Thyroid gland (tissue), 4 donors: ENCODE measurements at places on chromosomes 7 and 10. TPM values are rescaled to one million over a fixed set of nuclear protein-coding genes. Genes with fewer than 3 reads are reported as not detected.

CASP2 gene
- total RNA-seq = 14.8 TPM

ZCWPW1 gene
- total RNA-seq = 3.6 TPM

TAS2R16 gene
- total RNA-seq = not detected

C10orf95 gene
- 2.9 TPM for total RNA-seq

MSRB2 gene
- total RNA-seq = 28.1 TPM

DRGX gene
- total RNA-seq = not detected

GRCh38 chr7:43577485-43577951 is 5.4 kb upstream of the STK17A start:
- H3K4me1 ChIP-seq = no peaks in the 10 kb centered on the region
- no peak overlapping the region for H3K27ac ChIP-seq
- no peak overlapping the region for H3K4me3 ChIP-seq

DNA sequence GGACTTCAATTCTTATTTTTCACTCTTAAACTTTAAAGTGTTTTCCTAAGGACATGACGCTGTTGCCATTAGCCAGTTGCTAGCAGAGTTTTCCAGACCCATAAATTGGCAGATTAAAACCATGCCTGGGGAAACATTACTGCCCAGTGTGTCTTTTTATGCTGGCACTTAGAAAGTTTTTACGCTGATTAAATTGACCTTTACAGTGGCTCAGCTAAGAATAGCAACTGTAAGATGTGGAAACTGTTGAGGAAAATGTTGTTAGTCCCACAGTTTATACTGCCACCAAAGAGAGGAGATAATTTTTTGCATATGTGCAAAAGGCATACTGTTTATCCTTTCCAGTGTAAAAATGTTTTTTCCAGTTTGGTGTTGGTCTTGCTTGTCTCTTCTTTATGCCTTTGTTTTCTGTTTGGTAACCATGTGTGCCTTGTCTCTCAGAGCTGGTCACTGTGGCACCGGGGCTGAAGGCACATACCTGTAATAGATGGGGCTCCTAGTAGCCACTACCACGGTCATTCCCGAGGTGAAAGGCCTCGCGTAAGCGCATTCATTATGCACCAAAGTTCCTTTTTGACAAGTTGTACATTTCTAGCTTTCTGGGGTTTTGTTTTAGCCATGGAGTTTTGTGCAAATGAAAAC is 45.3 kb downstream of the CYP17A1 start:
- no peak overlapping the region for H3K27ac ChIP-seq
- no peaks in the 10 kb centered on the region for H3K27me3 ChIP-seq
- H3K4me1 ChIP-seq = peaks cover 32% of the 10 kb centered on the region
- H3K36me3 ChIP-seq = no peaks in the 10 kb centered on the region

GRCh38 chr7:139725077-139725476 is 52.7 kb downstream of the HIPK2 start:
- no peak for DNase-seq
- H3K27ac ChIP-seq = no peak overlapping the region
- H3K27me3 ChIP-seq = no peaks in the 10 kb centered on the region
- H3K4me3 ChIP-seq = no peak overlapping the region

DNA sequence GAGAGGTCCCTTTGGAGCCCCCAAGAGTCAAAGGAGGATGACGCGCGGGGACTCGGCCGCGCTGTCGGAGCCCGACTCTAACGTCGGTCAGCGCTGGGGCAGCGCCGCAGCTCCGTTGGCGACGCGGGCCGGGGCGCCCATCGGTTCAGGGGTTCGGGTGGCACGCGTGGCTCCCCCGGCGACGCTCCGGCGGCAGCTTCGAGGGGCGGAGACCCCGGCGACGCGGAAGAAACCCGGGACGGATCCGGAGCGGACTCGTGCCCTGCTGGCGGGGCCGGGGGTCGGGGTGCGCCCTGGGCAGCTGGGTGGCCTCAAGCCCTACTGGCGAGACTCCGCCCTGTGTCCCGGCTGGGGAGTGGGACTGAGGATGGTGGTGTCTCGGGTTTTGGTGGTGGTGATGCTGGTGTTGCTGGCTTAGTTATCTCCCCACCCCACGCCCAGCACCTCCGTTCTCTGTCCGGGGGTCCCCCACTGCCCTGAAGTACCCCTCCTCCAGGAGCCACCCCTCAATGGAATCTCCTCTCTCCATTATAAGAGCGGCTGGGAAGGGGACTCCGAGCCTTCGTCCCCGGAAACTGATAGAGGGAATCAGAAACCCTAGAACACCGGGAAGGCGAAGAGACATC is at the start of gene NAT16:
TSS of gene NAT16 (minus strand) at position 164 of the 626 bp plus-strand sequence. CDS start 5,486 bp downstream, outside the sequence.
- H3K4me1 ChIP-seq = peaks cover 14% of the 10 kb centered on the region
- no peak for DNase-seq
- no peaks in the 10 kb centered on the region for H3K36me3 ChIP-seq
- H3K4me3 ChIP-seq = no peak within 1 kb of the TSS

GRCh38 chr7:80719261-80719660 is 80.8 kb downstream of the CD36 start:
- H3K27ac ChIP-seq = no peak overlapping the region
- no peaks in the 10 kb centered on the region for H3K36me3 ChIP-seq
- no peak overlapping the region for H3K4me3 ChIP-seq

DNA sequence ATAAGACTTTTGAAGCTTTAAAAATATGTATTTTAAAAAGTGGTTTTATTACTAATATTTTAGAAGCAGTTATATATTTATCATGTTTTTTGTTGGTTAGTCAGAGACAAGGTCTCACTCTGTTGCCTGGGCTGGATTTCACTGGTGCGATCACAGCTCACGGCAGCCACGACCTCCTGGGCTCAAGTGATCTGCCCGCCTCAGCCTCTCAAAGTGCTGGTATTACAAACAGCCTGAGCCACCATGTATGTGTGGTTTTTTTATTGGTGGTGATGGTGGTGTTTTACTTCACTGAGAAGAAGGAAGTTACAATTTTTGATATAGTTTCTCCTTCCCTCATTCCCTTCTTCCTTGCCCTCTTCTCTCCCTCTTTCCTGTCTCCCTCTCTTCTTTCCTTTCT is 13.4 kb downstream of the NHLRC2 start:
- H3K36me3 ChIP-seq = no peaks in the 10 kb centered on the region
- H3K27ac ChIP-seq = no peak overlapping the region
- peaks cover 7% of the 10 kb centered on the region for H3K4me1 ChIP-seq
- H3K27me3 ChIP-seq = no peaks in the 10 kb centered on the region
- no peak overlapping the region for H3K4me3 ChIP-seq

- H3K4me1 ChIP-seq = no peaks in the 10 kb centered on the region
- H3K27ac ChIP-seq = no peak overlapping the region
- no peak overlapping the region for H3K4me3 ChIP-seq
- DNase-seq = no peak
- H3K27me3 ChIP-seq = no peaks in the 10 kb centered on the region
Measured at GRCh38 chr10:33519130-33519860, 184.8 kb upstream of the NRP1 start.

DNA sequence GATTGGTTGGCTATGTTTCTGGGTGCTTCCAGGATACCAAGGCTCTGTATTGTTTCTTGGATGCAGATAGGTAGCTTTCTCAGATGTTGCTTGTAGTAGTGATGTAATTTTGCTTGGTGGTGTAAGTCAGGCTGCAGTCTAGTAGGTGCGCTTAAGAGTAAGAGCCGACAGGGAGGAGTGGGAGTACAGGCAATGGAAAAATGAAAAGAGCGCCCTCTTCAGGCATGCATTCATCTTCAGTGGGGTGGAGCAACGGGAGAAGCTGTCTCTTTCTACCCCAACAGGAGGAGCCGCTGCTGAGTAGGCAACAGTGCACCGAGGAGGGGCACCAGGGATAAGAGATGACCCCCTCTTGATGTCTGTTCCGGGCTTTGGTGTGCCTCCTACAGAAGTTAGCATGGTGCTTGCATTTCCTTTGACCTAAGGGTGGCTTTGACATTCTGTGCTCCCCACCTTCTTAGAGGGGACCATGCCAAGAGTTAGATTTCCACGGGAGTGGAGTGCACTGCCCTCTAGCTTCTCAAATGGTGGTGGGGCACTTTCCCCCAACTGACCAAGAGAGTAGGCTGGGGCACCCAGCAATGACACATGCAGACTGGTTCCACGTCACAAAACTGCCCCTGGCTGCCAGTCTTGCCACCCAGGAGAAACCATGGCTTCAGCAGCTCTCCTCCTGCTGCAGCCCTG is 56.1 kb downstream of the ZNF783 start:
- no peaks in the 10 kb centered on the region for H3K4me1 ChIP-seq
- H3K36me3 ChIP-seq = no peaks in the 10 kb centered on the region
- no peaks in the 10 kb centered on the region for H3K27me3 ChIP-seq
- DNase-seq = no peak
- no peak overlapping the region for H3K4me3 ChIP-seq
- no peak overlapping the region for H3K27ac ChIP-seq
